ENCODE measurements at places on chromosomes 16 and 17. TPM values are rescaled to one million over a fixed set of nuclear protein-coding genes. Genes with fewer than 3 reads are reported as not detected.
A peak's percentile ranks its signal among the peaks of the same experiment; 100 is the strongest.

DNA sequence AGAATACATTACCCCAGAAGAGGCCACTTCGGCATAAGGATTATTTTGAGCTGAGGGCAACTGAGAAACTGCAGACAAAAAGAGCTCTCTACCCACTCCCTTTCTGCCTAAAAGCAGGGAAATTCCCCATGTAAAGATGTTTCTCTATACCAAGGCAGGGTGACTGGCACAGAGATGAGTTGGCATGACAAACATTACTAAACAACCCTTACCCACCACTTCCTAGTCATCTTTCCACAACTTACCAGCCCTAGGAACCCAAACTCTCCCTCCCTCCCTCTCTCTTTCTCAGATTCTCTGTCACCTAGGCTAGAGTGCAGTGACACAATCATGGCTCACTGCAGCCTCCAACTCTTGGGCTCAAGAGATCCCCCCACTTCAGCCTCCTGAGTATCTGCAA, 68.6 kb downstream of the EMP2 start:
- no peak for DNase-seq

DNA sequence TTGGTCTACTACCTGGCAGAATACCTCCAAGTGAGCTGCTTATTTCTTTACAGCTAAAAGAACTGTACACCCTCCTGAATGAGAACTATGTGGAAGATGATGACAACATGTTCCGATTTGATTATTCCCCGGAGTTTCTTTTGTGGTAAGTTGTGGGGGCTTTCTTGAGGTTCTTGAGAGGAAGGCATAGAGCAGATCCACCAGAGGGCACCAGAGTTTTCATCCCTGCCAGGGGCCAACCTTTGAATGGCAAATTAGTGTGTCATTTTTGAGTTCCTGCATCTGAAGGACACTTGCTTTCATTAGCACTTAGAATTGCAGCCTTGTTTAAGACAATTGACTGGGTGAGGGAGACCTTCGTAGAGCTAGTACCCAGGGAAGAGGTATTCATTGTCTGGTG, 35.0 kb downstream of the NMT1 start:
- no peak for DNase-seq

WRAP53 gene
- polyA plus RNA-seq = 4.1 TPM

- DNase-seq = no peak
Observed at GRCh38 chr17:49551221-49552069, 24.2 kb upstream of the NXPH3 start.

- DNase-seq = no peak
Observed at GRCh38 chr17:44672479-44673093, 16.3 kb downstream of the MEIOC start.

PRSS33 gene
- polyA plus RNA-seq = not detected

DNA sequence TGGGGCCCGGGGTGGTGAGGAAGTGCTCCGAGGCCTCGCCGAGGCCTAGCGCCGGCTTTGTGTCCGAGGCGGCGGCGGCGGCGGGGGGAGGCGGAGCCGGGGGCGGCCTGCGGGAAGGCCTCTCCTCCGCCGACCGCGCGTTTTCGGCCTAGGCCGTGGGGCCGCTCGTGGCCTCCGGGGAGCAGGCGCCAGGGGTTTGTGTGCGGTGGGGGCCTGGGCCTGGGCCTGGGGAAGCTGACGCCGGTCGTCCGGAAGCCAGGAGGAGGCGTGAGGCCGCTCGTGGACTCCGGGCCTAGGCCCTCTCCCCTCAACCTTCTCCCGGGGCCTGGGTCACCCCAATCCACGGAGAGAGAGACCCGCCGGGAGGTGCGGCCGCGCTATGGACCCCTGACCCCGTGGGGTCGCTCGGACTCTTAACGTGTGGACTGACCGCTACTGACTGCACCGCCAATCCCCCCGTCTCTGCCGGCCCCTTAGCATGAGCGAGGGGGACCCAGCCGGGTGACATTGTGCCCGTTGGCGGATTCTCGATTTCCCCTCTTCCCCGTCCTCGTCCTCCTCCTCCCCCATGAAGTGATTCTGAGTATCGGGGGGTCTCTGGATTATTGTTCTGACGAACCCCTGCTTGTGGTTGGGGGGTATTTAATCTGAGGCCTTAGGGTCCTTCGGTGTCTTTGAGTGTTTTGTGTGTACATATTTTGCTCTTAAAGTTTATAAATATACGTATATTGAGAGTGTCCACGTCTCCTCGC, 660 bp downstream of the RBBP6 start:
- no peak for DNase-seq

DNA sequence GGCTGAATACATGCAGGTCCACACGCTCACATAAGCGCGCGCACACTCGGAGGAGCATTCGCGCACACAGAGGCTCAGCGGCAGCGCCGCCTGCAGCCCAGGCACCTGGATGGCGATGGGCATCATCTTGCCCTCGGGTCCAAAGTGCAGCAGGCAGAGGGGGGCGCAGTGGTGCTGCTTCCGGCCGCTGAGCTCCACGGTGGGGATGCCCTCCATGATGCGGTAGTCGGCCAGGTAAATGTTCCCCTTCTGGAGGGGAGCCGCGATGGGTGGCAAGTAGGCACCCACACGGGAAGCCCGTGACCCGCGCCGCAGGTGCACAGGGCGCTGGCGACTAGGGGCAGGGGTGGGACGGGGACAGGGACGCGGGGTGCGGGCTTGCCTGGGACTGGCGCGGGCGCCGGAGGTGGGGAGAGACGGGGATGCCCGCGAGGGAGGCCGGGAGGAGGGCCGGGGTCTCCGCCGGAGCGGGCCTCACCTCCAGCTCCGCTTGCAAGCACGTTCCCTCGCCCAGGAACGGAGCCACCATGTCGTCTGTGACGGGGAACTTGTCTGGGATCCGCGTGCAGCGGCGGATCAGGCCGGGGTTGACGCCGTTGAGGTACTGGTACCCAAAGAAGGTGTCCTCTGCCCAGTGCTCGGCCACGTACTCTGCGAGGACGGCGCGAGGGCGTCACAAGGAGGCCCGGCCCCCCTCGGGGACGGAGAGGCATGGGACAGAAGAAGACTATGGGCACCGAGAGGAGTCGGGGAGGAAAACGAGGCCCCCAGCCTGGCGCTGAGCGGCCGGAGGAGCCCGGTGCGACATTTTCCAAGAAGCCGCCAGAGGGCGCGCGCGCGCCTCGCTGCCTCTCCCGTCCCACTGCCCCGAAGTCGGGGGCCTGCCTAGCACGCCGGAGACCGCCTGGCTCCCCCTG, 8.0 kb downstream of the ALOX12B start:
- no peak for DNase-seq

CMC2 gene
- 74.7 TPM for polyA plus RNA-seq

- DNase-seq = no peak
Observed at GRCh38 chr17:55531053-55531728, 19.9 kb upstream of the SMIM36 start.

- DNase-seq = no peak
Observed at GRCh38 chr16:3756113-3756512, 38.8 kb upstream of the TRAP1 start.

DNA sequence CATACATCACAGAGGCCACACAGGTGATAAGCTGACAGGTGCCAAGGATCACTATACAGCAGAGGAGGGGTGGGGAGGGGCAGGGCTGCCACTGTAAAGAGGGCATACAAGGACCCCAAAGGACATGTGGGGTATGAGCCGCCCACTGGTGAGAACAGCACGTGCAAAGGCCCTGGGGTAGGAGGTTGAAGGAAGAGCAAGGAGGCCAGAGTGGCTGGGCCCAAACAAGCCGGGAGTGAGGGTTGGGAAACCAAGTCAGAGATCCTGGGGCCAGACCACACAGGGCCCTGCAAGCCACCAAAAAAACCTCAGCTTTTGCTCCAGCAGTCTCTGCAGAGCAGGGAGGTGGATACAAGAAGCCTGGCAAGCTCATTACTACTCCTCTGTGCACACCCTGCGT, 6.5 kb downstream of the NATD1 start:
- DNase-seq = no peak

- DNase-seq = no peak
Observed at GRCh38 chr16:60295451-60295850, 1561.3 kb upstream of the GOT2 start.

SULT1A2 gene
- 0.12 TPM for polyA plus RNA-seq

DNA sequence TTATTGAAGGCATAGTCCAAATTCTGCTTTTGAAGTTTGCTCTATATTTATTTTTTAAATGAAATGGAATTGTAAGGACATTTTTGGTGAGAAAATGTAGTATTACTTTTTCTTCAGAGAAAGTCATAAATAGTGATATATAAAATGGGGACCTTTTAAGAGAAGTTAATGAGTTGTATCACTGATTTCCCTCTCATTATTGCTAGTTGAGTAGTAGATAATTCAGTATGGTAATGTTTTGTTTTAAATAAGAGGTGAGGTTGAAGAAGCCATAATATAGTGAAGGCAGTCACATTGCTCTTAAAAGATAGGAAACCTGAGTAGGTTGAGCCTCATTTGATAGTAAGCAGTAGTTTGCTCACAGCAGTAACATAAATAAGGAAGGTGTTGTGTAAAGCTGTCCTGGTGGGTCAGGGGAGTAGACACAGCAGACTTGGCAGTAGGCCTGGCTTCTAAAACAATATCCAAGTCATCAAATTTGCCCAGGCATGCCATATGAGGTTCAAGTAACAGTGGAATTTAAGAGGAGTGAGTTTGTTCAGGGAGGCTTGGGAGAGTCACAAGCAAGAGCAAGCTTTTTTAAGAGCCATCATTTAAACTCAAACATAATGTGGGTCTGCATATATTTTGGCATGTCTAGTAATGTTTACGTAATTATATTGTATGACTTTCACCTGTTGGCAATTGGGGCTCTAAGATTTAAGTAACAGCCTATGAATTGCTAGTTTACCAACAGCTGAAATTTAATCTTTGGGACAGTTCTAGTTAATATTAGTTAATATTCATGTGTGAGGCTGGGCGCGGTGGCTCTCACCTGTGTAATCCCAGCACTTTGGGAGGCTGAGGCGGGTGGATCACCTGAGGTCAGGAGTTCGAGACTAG, 6.5 kb downstream of the NFATC3 start:
- DNase-seq = no peak

PRKCB gene
- not detected for polyA plus RNA-seq

GRCh38 chr16:4200781-4201137, 41.1 kb downstream of the SRL start:
- DNase-seq = no peak

GRCh38 chr16:87068762-87069150, 248.4 kb downstream of the C16orf95 start:
- no peak for DNase-seq

DNA sequence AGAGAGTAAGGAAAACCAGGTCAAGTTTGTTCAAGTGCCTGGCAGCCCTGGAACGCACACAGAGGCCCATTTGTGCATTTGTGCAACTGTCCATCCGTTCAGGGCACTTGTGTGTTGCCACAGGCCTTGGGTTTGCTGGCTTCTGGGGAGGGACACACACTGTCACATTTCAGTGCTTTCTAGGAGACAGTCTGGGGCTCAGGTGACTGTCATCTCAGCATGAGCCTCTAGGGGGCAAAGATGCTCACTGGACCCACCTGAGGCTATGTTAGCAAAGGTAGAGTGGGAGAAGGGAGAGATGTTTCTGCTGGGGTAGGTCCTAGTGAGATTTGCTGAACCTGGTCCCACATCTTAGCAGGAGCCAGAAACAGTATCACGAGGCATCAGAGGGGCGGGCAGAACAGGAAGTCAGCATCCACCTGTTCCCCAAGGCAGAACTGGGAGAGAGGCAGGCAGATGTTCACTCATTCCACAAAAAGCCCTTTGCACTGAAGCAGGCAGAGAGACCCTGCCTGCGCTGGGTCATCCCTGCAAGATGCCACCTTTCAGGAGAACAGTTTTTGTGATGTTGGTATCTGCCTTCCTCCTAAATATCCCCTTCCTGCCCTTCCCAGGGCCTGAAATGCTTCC, 48.5 kb downstream of the RAI1 start:
- no peak for DNase-seq

GRCh38 chr17:5011928-5012327, 14.2 kb downstream of the KIF1C start:
- DNase-seq = no peak

- no peak for DNase-seq
Observed at GRCh38 chr17:62827746-62828485, 19.8 kb upstream of the MARCHF10 start.

- no peak for DNase-seq
Observed at GRCh38 chr17:63434951-63435571, 11.0 kb downstream of the CYB561 start.

SYNRG gene
- polyA plus RNA-seq = 24.9 TPM

TBX21 gene
- not detected for polyA plus RNA-seq

- DNase-seq = peak; percentile 39
Observed at GRCh38 chr17:5832886-5833285, 237.3 kb upstream of the WSCD1 start.

- no peak for DNase-seq
Observed at GRCh38 chr17:49567104-49567521, 8.6 kb upstream of the NXPH3 start.

DNA sequence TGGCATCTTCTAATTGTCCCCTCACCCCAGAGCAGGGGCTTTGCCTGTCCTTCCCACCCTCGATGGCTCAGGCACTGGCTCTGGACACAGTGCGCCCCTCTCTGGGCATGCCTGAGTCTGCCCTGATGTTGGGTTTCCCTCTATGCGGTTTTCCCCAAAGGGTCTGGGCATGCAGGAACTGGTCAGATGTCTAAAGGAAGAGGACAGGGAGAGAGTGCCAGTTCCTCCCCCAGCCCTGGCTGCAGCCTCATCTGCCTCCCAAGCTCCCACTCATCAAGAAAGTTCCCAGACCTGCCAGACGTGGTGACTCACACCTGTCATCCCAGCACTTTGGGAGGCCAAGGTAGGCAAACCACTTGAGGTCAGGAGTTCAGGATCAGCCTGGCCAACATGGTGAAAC, 41.3 kb upstream of the PABPN1L start:
- no peak for DNase-seq

Data from AG04450 (cell line).